ENCODE measurements at places on chromosomes 11 and 22.

GRCh38 chr11:22730319-22730718 is 63.9 kb downstream of the GAS2 start:
- DNase-seq: no peak

GRCh38 chr11:103794262-103794661 is 242.2 kb upstream of the DDI1 start:
- no peak for DNase-seq

- DNase-seq: no peak
Measured at GRCh38 chr11:124090996-124091395, 24.3 kb upstream of the VWA5A start.

DNA sequence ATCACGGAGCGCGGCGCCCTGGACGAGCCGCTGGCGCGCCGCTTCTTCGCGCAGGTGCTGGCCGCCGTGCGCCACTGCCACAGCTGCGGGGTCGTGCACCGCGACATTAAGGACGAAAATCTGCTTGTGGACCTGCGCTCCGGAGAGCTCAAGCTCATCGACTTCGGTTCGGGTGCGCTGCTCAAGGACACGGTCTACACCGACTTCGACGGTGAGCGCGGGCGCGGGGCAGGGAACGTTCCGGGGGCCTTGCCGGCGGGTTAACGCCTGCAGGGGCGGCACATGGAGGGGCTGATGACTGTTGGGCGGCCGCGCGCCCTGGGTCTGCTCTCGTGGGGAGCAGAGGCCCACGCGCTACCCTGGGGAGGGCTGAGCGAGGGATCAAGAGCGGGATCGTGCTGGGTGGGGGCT is 1.0 kb downstream of the PIM3 start:
- peak; percentile 82 for DNase-seq

GRCh38 chr11:44753961-44754645 is 27.3 kb downstream of the TSPAN18 start:
- peak; percentile 8 for DNase-seq

GRCh38 chr11:67612751-67613150 is 6.0 kb downstream of the NDUFV1 start:
- peak; percentile 73 for DNase-seq

DNA sequence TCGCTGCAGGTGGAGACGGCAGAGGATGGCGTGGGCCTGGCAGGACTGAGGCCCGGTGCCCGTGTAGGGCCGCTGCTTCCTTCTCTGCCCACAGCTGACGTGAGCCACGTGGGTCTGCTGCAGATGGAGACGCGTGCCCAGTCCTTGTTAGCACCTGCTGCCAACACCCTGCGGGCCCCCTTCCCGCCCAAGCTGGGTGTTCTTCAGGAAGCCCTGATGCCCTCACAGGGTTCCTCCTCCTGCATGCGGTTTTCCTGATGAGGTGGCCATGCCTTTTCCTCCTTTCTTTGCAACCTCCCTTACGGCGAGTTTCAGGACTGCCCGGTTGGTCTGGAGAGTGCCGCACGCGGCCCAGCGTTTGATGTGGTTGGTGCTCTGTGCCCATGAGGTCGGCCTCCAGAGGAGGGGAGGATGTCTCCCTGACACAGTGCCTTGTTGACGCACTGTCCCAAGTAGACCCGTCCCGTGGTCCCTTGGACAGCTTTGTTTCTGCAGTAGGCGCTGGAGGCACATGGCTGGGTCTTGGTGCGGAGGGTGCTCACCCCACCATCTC is 44.7 kb downstream of the AP2A2 start:
- DNase-seq: no peak

DNA sequence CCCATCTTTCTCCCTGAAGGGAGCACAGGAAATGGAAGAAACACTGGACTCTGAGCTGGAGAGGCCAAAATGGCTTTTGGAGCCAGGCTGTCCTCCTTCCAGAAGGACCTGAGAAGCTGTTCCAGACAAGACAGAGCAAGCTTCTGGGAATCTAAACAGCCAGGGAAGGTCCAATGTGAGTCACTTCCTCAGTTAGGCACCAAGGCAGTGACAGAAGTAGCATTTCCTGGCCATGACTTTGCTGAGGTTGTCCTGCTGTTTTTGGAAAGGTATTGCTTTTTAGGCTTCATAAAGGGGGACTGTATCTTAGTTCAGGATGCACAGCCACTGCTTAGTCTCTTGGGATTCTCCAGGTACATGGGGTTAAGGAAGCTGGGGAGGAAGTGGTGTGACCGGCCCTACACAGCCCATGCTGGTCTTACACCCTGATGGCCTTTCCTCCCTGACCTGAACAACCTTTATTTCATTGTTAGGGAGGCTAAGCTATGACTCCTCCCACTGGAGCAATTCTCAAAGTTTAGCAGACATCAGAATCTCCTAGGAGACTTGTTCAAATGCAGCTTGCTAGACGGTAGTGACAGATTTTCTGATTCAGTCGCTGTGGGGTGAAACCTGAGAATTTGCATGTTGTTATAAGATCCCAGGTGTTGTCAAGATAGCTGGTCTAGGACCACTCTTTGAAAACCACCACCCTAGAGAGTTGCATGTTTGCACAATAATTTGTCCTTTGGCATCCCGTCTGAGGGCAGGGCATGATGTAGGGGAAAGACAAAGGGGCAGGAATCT is 6.8 kb upstream of the INSC start:
- no peak for DNase-seq

- DNase-seq: no peak
Measured at GRCh38 chr11:111059726-111060125, 185.8 kb upstream of the POU2AF2 start.

DNA sequence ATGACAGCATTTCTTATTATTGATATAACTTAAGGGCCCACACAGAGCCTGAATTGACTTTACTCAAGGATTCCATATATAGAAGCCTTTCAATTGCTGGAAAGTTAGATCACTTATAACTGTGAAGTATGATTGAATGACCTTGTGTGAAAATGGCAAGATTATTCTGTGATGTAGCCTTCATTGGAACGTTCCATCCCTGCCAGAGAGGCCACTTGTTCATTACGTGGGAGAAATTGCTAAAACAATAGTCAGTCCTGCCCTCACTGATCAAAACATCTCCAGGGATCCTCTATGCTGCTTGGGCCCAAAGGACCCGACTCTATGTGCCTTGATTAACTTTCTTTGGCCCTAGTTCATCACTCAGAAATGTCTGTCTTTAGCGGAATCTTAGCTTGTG is 159.5 kb upstream of the BLID start:
- no peak for DNase-seq

DNA sequence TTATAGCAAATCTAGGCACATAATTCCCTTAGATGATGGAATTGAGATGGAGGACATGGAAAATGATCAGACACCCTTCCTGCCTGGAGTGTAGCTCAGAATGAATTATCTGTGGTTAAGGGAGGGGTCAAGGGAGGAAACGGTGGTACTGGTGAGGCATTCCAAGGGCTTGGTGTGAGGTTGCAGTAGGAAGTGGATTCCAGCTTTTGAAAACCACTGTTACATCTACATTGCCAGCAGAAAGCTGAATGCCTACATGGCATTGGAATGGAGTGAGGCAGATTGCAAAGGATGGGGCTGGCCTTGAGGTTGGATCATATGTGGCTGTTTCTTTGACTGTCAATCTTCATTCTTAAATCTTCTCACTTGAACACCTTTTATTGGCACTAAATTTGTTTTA is 684.4 kb downstream of the NTM start:
- no peak for DNase-seq

GRCh38 chr11:33543823-33544222 is 156.8 kb downstream of the C11orf91 start:
- DNase-seq: no peak

DNA sequence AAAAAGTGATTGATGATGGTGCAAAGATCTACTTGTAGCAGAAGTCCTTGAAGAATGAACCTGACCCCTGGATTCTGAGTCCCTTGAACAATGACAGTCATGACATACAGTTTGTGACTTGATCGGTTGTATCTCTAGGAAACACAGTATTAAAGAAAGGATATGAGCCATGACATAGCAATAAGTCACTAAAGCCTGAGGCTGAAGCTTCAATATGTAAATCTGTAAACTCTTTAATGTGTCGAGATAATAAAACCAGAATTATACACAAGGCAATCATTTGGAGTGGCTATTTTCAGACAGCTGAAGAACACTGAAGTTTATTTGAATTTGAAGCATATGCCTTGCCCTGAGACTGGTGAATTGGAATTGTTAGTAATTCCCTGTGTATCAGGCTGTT is 911.5 kb upstream of the RAG2 start:
- no peak for DNase-seq

DNA sequence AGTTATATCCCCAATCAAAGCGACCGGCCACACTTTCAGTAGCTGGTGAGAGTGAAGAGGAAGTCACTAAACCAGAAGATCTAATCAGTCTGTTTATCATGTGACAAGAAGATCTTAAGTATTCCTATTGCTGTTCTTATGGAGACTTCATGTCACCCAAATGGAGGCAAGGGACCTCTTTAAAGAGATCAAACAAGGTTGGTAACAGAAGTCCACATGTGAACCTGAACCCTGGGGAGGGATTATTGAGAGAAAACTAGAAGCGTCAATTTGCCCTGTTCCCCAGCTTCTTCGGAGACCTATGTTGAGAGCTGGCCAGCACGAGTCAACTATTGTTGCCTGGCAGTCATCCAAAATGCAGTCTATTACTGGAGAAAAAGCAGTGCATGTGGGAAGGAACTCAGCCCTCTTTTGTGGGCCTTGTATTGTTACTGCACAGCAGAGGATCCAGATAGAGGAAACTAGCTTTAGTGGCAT is 76.9 kb upstream of the CTSC start:
- no peak for DNase-seq

DNA sequence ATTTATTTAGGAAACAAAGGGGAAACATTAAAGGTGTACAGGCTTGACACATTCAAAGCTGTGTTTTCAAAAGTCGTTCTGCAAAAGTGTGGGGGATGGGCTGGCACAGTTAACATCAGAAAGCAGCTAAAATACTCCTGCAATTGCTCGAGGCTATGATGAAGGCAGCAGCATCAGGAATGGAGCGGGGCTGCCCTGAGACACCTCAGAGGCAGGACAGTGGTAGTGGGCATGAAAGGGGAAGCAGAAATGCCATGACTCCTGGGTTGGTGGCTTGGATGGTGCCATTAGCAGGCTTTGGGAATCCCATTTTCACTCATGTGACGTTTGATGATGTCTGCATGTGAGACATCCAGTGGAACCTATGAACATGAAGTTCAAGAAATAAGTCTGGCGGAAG is 646 bp downstream of the NCAPD3 start:
- no peak for DNase-seq

- DNase-seq: no peak
Measured at GRCh38 chr11:34379539-34379938, 21.7 kb upstream of the ABTB2 start.

DNA sequence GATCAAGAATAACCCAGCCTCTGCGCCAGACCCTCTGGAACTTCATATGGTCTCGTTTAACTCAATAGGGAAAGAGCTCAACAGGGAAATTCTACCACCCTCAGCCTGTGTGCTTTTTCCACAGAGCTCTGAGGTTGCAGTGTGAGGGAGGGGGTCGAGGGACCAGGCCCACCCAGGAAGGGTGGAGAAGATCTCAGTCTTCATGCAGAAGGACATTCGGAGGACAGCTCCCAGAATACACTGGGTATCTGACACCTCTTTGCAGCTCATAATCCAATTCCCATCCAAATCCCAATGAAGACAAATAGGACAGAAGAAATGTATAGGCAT is 56.6 kb downstream of the ST14 start:
- peak; percentile 8 for DNase-seq

DNA sequence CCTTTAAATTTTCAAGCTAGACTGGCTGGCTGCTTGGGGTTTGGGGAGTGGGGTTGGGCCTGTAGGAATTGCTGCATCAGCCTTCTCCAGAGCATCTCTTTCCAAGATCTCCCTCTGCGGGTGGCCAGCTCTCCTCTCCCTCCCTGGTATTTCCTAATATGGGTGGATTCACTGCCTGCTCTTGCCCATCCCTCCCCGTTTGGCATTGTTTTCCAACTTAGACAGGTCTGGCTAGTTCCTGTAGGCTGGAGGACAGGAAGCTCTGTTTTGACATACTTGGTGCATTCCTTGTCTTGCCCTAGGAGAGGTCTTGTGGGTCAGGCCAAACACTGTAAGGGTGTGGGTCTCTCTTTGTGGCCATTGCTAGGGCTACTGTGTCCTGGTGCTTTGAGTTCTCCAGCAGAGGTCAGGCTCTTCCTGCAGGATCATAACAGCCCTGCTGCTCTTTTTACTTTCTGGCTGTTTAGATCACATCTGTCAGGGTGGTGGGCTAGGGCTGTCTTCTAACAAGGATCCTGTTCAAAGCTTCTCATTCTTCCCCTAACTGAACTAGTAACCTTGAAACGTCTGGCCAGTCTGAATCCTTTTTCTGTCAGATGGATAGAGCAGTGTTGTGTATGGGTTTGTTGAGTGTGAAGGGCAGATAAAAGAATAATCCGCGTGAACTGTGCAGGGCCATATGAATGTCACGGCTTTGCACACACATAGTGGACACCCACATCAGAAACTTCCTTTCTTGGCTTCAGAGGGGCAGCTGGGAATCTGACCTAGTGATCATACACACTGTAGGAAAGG is 18.3 kb upstream of the MICALL1 start:
- no peak for DNase-seq
